Activated T-cell treated with anti-CD3 and anti-CD28 coated beads, Interleukin-2, amount 50 U/mL, for 4 hours (primary cell): ENCODE measurements at places on chromosomes 3 and 15.

- no peak for DNase-seq
Measured at GRCh38 chr15:39556461-39556860, 24.4 kb upstream of the THBS1 start.

- no peak for DNase-seq
Measured at GRCh38 chr3:177481329-177481728, 284.0 kb upstream of the TBL1XR1 start.

- DNase-seq = no peak
Measured at GRCh38 chr3:161740421-161740820, 243.8 kb downstream of the OTOL1 start.

- no peak for DNase-seq
Measured at GRCh38 chr15:100189849-100190248, 151.9 kb downstream of the ADAMTS17 start.

DNA sequence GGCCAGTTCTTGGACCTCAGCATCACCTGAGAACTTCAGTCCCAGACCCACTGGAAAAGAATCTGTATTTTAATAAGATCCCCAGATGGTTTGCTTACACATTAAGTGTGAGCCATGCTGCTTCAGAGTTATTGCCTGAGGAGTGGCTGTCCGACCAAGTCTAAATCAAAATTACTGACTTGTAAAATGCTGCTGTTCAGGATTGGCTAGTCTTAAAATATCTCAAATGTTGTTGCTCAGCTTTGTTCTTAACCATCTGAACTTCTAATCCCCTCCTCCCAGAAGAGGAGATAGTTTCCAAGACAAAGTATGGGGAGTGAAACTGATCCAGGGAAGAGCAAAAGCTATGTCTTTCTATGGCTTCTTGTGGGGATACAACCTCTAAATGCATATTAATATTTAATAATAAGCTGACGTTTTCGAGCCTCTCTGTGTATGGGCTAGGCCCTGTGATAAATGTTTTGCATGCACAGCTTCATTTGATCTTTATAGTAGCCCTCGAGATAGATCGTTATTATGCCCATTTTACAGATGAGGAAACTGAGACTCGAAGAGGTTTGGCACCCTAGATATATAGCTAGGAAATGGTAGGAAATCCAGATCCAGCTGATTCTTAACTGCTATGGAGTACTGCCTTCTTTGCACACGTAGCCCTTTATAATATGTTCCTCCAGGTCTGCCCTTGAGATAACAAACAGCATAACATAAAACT is 52.2 kb downstream of the DNASE1L3 start:
- no peak for DNase-seq

GRCh38 chr3:157201648-157202278 is 41.8 kb upstream of the CCNL1 start:
- no peak for DNase-seq

GRCh38 chr3:77816366-77816765 is 776.5 kb downstream of the ROBO2 start:
- no peak for DNase-seq

DNA sequence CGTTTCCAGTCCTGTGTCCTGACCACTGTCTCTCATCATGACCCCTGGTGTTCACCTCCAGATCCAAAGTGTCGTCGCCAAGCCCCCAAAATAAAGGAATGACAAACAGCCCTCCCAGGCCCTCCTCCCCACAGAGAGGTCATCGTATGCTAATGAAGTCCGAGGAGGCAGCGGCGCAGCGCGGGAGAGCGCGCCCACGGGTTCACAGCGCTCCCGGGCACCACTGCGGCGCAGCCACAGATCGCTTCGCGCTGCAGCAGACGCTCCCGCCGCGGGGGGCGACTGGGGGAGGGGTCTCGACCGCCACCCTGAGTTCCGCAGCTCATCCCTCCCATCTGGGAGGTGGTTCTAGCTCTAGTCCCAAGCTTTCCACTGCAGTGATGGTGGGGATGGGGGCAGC is 1.3 kb downstream of the DGKG start:
- no peak for DNase-seq

- DNase-seq = no peak
Measured at GRCh38 chr3:8739757-8740504, 6.3 kb downstream of the CAV3 start.

GRCh38 chr15:72487070-72487797 is 13.1 kb downstream of the ARIH1 start:
- no peak for DNase-seq

DNA sequence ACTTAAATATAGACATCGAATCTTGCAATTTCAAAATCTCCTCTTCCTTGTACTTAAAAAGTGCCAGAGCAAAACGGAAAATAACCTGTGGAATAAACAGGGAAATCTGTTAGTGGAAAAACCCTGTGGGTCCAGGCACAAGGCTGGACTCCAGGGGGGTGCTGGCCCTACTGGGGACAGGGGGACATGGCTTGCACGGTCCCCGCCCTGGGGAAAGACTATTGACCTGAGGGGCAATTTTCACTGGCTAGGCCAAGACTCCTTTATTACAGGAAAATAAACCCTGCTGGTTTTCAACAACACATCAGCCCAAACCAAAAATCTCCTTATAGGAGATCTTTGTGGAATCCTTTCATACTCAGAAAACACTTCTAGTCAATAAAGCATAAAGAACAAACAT is 75.9 kb downstream of the TBC1D2B start:
- DNase-seq = no peak

GRCh38 chr15:84552896-84553295 is 47.9 kb upstream of the ZSCAN2 start:
- no peak for DNase-seq

DNA sequence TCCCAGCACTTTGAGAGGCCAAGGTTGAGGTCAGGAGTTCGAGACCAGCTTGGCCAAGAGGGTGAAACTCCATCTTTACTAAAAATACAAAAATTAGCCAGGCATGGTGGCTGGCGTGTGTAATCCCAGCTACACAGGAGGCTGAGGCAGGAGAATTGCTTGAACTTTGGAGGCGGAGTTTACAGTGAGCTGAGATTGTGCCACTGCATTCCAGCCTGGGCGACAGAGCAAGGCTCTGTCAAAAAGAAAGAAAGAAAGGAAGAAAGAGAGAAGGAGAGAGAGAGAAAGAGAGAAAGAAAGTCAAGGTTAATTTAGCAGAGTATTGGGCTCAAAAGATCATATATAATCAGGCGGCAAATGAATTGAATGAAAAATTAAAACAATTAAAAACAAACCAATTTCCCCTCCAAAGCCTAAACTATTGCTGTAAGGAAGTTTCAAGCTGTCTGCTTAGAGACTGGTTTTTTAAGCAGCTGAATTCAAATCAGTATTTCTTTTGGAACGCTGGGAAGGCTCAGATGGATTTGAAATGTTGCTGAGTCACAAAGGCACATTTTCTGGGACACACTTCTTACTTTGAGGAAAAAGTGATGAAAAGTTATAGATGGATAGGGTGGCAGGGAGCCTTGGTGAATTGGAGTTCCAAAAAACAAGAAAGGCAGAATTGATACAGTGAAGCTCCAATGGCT is 81.3 kb upstream of the BHLHE40 start:
- DNase-seq = no peak

GRCh38 chr3:100269410-100270214 is 8.8 kb downstream of the TBC1D23 start:
- no peak for DNase-seq
